NCI-H2081 treated with DMSO at 0.1 percent for 48 hours (cell line): ENCODE measurements at places on chromosomes 5 and 9.

GRCh38 chr5:154444556-154445421 lies 1.0 kb upstream of the SAP30L start:
- no peak for DNase-seq

GRCh38 chr9:127903557-127904475 lies 4.4 kb upstream of the ST6GALNAC6 start:
- no peak for DNase-seq

DNA sequence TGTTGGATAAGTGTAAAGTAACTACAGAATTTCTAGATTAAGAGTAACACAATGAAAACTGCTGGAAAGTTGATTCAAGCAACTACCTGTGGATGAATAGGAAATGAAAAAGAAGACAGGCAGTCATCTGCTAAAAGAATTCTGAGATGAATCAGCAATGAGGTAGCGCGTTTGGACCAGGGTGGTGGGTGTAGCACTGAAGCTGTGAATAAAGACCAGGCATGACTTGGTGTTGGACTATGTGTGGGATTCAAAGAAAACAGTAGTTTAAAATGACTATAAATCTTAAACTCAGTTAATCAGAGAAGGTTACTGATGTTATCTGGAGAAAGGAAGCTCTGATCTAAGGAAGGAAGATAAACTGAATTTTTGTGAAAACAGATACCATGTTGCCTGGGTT lies 159.8 kb downstream of the FBN2 start:
- no peak for DNase-seq

GRCh38 chr5:145244251-145244650 lies 590.9 kb downstream of the PRELID2 start:
- DNase-seq, result no peak

GRCh38 chr5:78953092-78953800 lies 31.9 kb downstream of the ARSB start:
- DNase-seq, result no peak

GRCh38 chr5:126108470-126108869 lies 314.7 kb upstream of the GRAMD2B start:
- no peak for DNase-seq

GRCh38 chr5:117102591-117102990 lies 528.0 kb upstream of the SEMA6A start:
- no peak for DNase-seq

GRCh38 chr5:157303667-157304327 lies 37.9 kb downstream of the CYFIP2 start:
- no peak for DNase-seq

DNA sequence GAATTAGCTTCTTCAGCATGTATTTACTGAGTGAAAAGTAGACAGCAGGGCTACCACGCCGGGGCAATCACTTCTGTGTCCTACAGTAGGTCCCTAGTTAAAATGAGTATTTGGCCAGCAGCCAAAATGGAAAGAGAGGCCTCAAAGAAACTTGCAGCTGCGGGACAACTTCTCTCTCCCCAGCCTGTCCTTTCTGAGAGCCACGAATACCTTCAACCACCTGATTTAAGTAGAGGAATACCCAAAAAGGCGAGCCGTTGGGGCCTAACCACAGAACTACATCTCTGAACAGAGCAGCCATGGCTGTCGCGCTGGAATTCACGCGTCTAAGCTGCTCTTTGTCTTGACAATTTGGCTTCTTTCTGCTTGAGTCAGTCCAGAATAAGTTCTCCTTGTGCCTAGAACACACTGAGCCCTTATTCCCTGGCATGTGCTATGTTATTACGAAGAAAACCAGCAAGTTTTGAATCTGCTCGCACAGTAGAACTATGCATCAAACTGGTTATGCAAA lies 43.8 kb upstream of the GOLPH3 start:
- no peak for DNase-seq

GRCh38 chr5:120236360-120236759 lies 227.7 kb upstream of the PRR16 start:
- no peak for DNase-seq

GRCh38 chr5:53923961-53924360 lies 363.5 kb downstream of the NDUFS4 start:
- no peak for DNase-seq

- no peak for DNase-seq
These were observed 462.2 kb downstream of the RASEF start for GRCh38 chr9:82600536-82601292.

GRCh38 chr5:171997011-171997410 lies 9.4 kb downstream of the FBXW11 start:
- no peak for DNase-seq

GRCh38 chr5:62030326-62030725 lies 275.7 kb upstream of the KIF2A start:
- DNase-seq, result no peak

- DNase-seq, result no peak
These were observed 62.9 kb downstream of the GADD45G start for GRCh38 chr9:89667726-89668125.
